Heart right ventricle (tissue), 16 donors: ENCODE measurements at places on chromosomes 13 and 19. TPM values are rescaled to one million over a fixed set of nuclear protein-coding genes. Genes with fewer than 3 reads are reported as not detected.

- H3K27me3 ChIP-seq, result no peaks in the 10 kb centered on the region
- peaks cover 31% of the 10 kb centered on the region for H3K4me1 ChIP-seq
- DNase-seq, result no peak
These were observed 3.9 kb downstream of the MAP2K7 start for GRCh38 chr19:7907544-7907943.

DNA sequence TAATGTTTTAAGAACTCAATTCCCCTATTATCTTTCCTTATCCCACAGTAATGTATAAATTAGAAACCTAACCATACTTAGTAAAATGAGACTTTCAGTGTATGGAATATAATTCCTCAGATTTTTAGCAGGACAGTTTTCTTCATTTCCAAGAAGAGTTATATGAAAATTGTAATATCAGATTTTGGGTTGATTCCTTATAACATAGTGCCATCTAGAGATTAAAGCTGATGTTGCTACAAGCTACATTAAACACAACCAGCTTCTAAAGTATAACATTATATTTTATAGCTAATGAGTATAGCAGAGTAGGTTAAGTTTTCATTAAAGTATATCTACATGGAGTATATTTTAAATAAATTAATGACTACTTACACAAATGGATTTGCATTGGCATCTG lies 99.7 kb upstream of the MIR17HG start:
- no peak overlapping the region for H3K27ac ChIP-seq
- no peaks in the 10 kb centered on the region for H3K36me3 ChIP-seq
- H3K4me1 ChIP-seq, result no peaks in the 10 kb centered on the region
- DNase-seq, result no peak
- H3K4me3 ChIP-seq, result no peak overlapping the region
- peaks cover 9% of the 10 kb centered on the region for H3K27me3 ChIP-seq

- H3K36me3 ChIP-seq, result no peaks in the 10 kb centered on the region
- no peaks in the 10 kb centered on the region for H3K4me1 ChIP-seq
- DNase-seq, result no peak
- H3K27me3 ChIP-seq, result no peaks in the 10 kb centered on the region
- H3K4me3 ChIP-seq, result no peak overlapping the region
These were observed 406.9 kb downstream of the FGF9 start for GRCh38 chr13:22077764-22078163.

- peak within 1 kb of the TSS; percentile 47 for H3K27ac ChIP-seq
- H3K27me3 ChIP-seq, result no peaks in the 10 kb centered on the region
- peak within 1 kb of the TSS; percentile 76 for H3K4me3 ChIP-seq
- H3K4me1 ChIP-seq, result peaks cover 15% of the 10 kb centered on the region
These were observed at the start of gene IFI30 for GRCh38 chr19:18173572-18174288. TSS of gene IFI30 (plus strand) at chr19:18173813. CDS start at chr19:18173842, 29 bp downstream.

DNA sequence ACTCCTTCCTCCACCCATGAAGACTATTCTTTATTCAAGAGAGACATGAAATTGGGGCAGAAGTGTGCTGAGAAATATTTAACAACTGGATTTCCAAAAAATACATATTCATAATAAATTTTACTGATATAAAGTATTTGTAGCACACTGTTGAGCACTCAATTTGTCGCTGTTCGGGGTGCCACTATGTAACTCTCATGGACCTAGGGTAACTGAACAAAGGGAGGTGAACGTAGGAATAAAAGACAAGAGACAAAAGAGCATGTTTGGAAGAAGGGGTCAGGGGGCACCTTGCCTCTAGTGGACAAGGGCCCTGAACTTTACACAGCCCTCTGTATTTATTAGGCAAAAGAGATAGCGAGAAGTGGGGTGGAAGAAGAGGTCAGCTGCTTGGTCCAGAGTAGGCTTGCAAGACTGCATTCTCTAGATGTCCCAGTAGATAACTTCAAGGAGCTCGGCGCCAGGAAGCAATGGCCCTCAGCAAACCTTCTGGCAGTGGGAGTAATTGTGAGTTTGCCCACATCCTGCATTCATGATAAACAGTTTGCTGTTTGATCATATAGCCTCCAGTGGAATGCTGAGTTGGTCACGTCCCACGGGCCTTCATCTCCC lies 4.5 kb upstream of the ZNF175 start:
- no peak for DNase-seq
- H3K4me3 ChIP-seq, result no peak overlapping the region

DNA sequence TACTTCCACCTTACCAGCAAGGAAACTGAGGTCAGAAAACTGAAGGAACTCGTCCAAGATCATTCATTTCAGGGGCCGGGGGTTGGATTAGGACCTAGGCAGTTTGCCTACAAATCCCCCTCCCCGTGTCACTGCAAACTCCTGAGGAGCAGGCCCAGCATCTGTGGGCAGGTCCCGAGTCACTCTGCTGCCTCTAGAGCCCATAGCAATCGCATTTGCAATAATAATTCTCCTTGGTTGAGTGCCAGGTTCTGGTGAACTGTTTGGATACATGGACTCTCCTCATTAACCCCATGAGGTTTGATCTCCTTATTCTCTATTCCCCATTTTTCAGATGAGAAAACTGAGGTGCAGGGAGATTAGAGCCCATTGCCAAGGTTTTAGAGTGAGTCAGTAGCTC lies 903 bp downstream of the PIN1 start:
- peaks cover 36% of the 10 kb centered on the region for H3K4me1 ChIP-seq
- no peaks in the 10 kb centered on the region for H3K27me3 ChIP-seq
- DNase-seq, result no peak
- no peak overlapping the region for H3K27ac ChIP-seq
- peak overlapping the region; percentile 96 for H3K4me3 ChIP-seq

GRCh38 chr13:98427331-98427995 lies 149.4 kb downstream of the STK24 start:
- H3K4me3 ChIP-seq, result no peak overlapping the region
- no peaks in the 10 kb centered on the region for H3K4me1 ChIP-seq
- H3K27me3 ChIP-seq, result no peaks in the 10 kb centered on the region
- H3K36me3 ChIP-seq, result peaks cover 38% of the 10 kb centered on the region
- H3K27ac ChIP-seq, result no peak overlapping the region
- DNase-seq, result no peak

GRCh38 chr13:23867027-23867491 lies 22.1 kb downstream of the MIPEP start:
- H3K27me3 ChIP-seq, result no peaks in the 10 kb centered on the region
- H3K4me3 ChIP-seq, result no peak overlapping the region
- no peak for DNase-seq
- H3K27ac ChIP-seq, result no peak overlapping the region

- H3K4me1 ChIP-seq, result peaks cover 32% of the 10 kb centered on the region
- peaks cover 26% of the 10 kb centered on the region for H3K27me3 ChIP-seq
- H3K4me3 ChIP-seq, result no peak overlapping the region
- H3K27ac ChIP-seq, result no peak overlapping the region
- H3K36me3 ChIP-seq, result no peaks in the 10 kb centered on the region
These were observed 38.2 kb upstream of the CEACAM21 start for GRCh38 chr19:41537789-41538188.

DNA sequence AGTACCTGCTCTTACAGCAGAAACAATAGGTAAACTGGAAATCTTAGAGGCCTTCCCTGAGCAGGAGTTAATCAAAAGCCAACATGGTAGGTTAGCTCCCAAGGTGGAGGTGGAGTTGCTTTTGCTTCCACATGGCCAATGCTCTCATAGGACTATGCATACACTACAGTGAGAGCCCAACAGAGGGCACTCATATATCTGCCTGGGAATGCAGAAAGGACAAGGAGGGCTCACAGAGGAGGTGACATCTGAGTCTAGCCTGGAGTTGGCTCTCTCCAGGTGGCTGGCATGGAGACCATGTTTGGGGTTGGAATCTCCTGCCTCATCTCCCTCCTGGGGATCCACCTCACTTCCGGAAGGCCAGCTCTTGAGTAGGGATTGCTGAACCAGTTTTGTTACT lies 34.6 kb downstream of the ATP8A2 start:
- DNase-seq, result no peak
- no peaks in the 10 kb centered on the region for H3K36me3 ChIP-seq
- peaks cover 6% of the 10 kb centered on the region for H3K27me3 ChIP-seq
- no peaks in the 10 kb centered on the region for H3K4me1 ChIP-seq
- H3K4me3 ChIP-seq, result no peak overlapping the region

DNA sequence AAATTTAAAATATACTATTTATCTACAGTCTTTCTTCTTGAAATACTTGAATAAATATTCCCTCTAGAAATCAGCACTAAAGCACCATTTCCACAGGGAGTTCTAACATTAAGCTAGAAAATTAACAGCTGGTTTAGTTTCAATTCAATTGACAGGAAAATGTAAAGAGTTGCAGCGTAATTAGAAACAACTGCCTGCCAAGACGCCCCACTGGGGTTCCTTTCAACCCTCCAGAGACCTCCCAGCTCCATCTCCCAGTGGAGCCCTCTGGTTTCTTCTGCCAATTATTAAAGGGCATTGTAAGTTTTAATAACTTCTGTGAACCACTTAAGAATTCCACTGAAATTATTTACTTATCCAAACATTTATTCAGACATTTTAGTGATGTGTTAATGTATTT lies 4.2 kb downstream of the GJA3 start:
- H3K27me3 ChIP-seq, result peaks cover 60% of the 10 kb centered on the region
- H3K36me3 ChIP-seq, result no peaks in the 10 kb centered on the region
- no peak overlapping the region for H3K27ac ChIP-seq
- H3K4me1 ChIP-seq, result peaks cover 19% of the 10 kb centered on the region
- no peak for DNase-seq
- no peak overlapping the region for H3K4me3 ChIP-seq

Gene CEACAM16
- not detected for polyA plus RNA-seq

Gene SHISA2
- 0.06 TPM for polyA plus RNA-seq

Gene SCEL
- polyA plus RNA-seq, result 0.07 TPM

Gene FSD1
- polyA plus RNA-seq, result 0.10 TPM

Gene SHISA7
- polyA plus RNA-seq, result not detected
